ENCODE measurements at places on chromosomes 13 and 19.

DNA sequence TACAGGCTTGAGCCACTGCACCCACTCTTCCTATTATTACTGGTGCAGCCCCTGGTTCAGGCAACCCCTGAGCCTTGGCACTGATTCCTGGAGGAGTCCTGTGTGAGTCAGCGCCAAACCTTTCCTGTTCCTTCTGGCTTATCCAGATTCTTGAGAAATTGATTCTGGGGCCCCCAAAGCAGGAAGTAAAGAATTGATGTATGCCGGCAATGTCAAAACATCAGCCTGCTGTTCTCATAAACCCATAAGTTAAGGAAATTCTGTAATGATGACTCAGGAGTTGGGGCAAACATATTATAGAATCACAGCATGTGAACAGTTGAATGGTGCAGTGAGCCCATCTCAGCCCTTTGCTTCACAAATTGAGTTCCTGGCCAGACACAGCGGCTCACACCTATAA lies 1.4 kb upstream of the OR7G3 start:
- DNase-seq, result no peak

DNA sequence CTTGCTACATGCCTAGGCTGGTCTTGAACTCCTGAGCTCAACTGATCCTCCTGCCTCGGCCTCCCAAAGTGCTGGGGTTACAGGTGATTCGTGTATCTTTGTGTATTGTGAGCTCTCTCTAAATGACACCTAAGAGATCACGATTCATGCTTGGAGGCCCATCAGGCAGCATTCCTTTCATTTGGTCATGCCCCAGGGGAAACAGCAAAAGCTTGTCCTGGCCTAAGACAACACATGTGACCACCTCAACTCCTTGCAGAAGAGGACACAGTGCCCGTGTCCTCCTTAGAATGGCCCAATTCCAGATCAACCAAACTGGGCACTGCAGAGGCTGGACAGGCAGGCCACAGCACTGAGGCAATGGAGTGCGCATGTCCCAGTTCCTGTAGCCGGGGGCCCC lies 32.5 kb downstream of the ZC3H4 start:
- no peak for DNase-seq

DNA sequence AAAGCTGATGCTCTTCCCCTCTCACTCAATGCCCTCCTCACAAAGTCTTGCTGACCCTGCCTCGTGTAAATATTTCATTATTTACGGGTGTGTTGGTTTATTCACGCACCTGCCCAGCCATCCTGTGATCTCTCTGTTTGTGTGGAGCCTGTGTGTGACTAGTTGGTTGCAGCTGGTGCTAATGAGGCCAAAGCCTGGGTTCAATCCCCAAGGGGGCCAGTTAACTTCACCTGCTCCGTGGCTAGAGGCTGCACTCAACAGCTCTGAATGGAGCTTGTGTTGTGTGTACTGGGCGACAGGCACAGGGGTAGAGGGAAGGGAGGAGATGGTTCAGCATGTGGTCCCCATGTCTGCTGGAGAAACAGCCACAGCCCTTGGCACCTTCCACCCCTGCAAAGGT lies 109.5 kb downstream of the DNAJC15 start:
- no peak for DNase-seq

- no peak for DNase-seq
Measured at GRCh38 chr19:15260939-15261338, 28.7 kb upstream of the EPHX3 start.

GRCh38 chr19:3138268-3138667 lies 2.4 kb downstream of the GNA15 start:
- DNase-seq, result no peak

DNA sequence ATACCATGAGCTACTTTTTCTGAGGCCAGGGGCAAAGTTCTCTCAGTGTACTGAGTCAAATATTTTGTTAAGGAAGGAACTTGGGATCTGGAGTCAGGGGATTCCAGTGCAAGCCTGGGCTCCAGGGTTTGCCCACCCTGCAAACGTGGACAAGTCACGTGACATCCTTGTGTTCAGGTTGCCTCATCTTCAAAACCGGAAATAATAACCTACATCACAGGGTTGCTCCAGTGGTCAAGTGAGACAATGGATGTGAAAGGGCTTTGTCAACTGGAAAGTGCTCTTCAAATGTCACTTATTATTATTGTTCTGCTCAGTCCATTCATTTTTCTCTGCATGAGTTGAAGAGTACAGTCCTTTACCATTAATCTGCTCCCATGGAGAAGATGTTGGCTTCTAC lies 414.9 kb downstream of the COG6 start:
- no peak for DNase-seq

- no peak for DNase-seq
Measured at GRCh38 chr19:979318-979741, 4.8 kb upstream of the WDR18 start.

DNA sequence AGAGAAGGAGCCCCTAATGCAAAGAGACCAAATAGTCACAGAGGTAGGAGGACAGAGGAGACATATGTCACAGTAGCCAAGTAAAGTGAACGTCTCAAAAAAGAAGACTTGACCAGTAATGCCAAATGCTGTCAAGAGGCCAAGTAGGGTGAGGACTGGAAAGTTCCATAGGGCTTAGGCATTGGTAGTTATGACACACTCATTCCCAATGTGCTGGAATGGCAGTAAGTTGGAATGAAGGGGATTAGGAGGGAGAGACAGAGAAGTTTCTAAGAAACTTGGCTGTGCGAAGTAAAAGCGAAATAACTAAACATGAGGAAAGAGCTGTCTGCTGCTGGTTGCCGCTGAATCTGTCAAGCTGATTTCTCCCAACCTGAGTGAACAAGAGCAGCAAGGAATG lies 14.9 kb upstream of the FRY start:
- DNase-seq, result no peak

DNA sequence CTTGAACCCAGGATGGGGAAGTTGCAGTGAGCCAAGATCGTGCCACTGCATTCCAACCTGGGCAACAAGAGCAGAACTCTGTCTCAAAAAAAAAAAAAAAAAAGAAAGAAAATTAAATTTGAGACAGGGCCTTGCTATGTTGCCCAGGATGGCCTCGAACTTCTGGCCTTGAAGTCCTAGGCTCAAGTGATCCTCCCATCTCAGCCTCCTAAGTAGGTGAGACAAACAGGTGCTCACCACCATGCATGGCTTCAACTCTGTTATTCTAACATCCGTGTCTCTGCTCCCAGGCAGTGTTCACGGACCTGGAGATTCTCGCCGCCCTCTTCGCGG lies 40.3 kb downstream of the PDE4A start:
- DNase-seq, result no peak

GRCh38 chr13:51488212-51488611 lies 35.4 kb upstream of the INTS6 start:
- no peak for DNase-seq

DNA sequence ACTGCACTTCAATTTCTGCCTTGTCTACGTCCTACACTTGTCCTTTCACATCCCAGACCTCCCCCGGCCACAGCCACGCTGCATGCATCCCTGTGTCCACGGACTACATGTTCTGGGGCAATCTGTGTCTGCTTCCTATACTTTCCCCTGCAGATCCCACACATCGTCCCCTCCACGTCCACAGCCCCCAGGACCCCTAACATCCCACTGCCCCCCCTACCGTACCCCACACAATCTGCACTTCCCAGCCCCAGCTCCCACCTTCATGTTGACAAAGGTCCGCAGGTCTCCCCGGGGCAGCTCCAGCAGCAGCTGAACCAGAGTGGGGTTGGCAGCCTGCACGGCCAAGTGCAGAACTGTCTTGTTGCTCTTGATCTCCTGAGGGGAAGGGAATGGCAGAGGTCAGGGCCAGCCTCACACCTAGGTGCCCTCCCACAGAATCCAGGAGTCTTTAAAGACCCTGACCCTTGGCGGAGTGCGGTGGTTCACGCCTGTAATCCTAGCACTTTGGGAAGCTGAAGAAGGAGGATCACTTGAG lies 10.2 kb downstream of the NFKBID start:
- no peak for DNase-seq

- no peak for DNase-seq
Measured at GRCh38 chr19:31318790-31319425, 30.3 kb downstream of the TSHZ3 start.

DNA sequence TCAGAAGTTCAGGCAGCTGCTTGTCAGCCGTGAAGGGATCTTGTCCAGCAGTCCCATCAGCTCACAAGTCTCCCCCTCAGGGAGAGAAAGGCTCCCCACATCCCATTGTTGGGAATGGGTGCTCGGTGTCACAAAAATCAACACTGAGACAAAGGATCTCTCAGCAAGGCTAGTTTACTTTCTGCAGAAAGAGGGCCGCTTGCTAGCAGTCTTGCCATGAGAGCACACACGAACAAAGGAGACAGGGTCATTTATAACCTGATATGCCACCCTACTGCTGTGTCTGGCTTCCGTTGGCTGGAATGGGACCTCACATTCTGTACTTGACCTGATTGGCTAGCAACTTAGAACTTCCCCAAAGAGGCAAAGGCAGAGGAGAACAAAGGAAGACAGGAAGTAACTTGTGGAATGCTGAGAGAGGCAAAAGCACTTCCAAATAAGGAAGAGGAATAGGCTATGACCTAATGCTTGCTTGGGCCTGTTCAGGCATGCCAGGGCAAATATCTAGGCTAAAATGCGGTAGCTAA lies 8.7 kb upstream of the IGFL3 start:
- no peak for DNase-seq

DNA sequence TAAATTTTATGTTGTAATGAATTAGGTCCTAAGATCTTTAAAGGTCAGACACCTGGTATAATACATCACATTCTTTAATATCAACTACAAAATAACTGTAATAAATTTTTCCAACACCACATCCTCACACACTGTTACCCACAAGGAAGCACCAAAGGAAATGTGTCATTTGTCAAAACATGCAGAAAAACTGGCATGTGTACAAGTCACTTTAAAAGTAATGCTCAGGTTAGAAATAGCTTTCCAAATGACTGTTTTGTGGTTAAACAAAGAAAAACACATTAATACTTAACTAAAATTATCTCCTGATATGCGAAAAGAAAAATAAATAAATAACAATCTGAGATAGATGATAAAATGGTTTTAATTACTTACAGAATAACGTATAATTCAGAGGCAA lies 74.7 kb downstream of the MZT1 start:
- DNase-seq, result no peak

GRCh38 chr13:26228096-26228495 lies 6.0 kb upstream of the RNF6 start:
- DNase-seq, result no peak

GRCh38 chr13:99087098-99087953 lies 109.5 kb upstream of the DOCK9 start:
- peak; percentile 90 for DNase-seq

- DNase-seq, result no peak
Measured at GRCh38 chr13:24187185-24187584, 26.7 kb downstream of the SPATA13 start.

- no peak for DNase-seq
Measured at GRCh38 chr13:100694722-100695508, 20.3 kb upstream of the TMTC4 start.

DNA sequence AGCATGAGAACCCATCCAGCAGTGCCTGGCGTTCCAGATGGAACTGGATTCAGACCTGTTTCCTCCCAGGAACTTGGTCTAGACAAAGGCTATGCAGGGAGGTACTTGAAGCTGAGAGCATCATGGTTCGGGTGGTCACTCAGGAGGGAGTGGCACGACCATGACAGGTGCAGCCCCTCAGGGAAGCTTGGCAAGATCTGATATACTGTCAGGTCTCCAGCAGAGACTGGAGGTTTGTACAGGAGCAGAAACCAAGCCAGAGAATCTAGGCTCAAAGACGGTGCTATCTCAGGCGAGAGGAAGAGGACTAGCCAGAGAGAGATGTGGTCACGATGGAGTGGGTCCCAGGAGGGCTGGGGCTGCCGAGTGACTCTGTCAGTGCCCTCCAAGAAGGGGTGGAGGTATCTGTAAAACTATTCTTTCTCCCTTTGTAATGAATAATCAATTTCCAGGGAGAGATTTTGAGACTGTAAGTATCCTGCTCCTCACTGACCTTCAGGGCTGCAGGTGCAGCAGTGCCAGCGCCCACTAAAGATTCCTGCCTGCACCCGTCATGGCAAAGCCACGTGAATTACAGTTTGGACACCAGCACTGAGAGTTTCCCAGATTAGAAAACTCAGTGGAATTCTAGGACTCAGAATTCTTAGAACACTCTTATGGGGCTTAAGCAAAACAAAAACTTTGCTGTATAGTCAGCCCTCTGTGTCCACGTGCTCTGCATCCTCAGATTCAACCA lies 10.2 kb upstream of the DCUN1D2 start:
- no peak for DNase-seq

DNA sequence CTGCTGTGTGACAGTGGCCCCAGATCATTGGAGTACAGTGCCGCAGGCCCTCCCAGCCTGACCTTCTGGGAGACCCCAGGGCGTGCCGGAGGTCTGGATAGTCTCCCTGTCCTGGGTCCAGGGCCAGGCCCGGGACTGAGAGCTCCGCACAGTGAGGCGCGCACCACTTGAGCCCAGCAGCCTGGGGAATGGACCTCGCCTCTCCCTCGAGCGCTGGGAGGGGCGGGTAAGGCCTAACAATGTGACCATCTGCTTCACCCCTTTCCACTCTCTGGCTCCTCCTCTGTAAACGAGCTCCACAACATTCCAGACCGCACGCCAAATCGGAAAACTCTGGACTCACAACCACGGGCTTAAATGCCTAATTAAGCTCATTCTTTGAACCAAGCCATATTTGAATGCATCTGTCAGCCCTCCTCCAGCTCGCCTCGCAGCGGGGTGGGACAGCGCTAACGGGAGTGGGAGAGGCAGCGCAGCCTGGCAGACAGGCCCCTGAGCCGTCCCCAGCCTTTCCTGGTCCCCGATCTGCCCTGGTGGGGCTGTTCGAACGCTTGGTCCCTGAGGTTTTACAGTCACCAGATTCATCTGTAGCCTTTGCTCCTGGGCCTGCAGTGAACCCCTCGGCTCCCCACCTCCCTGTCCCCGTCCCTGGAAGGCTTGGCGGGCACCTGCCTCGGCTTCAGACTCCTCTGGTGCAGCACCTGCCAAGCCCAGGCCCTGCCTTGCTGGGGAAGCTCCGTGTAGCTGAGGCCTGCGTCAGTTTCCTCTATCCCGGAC lies 120.7 kb upstream of the VSTM2B start:
- DNase-seq, result no peak

DNA sequence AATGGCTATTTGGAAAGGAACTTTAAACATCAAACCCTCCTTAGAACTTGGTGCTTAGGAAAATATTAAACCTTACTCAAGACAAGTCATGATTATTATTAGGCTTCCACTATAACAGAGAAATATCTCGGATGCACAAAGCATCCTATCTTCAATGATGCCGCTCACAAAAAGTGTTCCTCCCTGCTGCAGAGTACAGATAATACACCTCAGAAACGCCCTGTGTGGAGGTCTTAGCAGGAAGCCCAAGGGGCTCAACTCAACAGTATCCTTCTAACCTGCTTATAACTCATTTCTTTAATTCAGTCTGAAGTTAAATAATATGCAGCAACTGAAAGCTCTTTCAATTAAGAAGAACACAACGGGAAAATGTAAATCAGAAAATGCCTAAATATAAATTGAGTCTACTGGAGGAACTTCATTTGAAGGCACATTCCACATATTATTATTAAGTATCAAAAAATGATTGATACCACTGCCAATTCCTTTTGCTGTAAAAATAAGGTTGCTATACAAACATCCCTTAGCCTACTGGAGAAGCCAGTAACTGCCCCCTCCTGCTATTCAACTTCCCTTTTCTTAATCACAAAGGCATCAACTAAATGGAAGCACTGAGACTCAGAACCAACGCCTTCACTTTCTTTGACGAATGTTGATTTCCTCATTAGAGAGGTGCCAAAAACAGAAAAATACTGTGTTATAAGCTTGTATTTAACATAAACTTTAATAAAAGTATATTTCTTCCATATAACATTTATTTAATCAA lies 12.0 kb downstream of the ELF1 start:
- DNase-seq, result no peak
